ENCODE measurements at places on chromosomes 12 and 14. TPM values are rescaled to one million over a fixed set of nuclear protein-coding genes. Genes with fewer than 3 reads are reported as not detected.

- no peak for DNase-seq
Observed at GRCh38 chr12:50087995-50088394, 2.9 kb downstream of the SMARCD1 start.

- DNase-seq = no peak
Observed at GRCh38 chr14:71208702-71209357, 301.6 kb downstream of the PCNX1 start.

DNA sequence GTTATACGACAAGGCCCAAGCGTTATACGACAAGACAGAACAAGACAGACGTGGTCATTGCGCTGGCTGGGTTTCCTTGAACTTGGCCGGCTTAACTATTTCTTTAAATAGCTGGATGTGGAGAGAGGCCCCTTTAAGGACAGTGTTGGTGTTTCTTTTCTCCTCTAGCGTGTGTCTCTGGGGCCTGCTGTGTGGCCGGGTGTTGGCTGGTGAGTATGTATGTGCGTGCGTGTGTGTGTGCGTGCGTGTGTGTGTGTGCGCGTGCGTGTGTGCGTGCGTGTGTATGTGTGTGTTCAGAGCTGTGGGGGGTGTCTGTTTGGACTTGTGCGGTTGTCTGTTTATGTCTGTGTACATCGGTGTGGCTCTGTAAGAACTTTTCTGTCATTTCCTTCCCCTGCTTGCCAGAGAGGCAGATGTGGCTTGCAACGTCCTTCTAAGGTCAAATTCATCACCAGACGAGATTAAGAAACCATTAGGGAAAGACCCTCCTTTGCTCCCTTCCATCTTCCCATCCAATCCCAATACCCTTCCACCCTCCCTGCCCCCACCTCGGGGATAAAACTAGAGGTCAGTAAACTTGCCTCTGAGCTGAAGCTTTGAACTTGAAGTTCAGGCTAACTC lies 78.6 kb upstream of the TBX3 start:
- no peak for DNase-seq

DNA sequence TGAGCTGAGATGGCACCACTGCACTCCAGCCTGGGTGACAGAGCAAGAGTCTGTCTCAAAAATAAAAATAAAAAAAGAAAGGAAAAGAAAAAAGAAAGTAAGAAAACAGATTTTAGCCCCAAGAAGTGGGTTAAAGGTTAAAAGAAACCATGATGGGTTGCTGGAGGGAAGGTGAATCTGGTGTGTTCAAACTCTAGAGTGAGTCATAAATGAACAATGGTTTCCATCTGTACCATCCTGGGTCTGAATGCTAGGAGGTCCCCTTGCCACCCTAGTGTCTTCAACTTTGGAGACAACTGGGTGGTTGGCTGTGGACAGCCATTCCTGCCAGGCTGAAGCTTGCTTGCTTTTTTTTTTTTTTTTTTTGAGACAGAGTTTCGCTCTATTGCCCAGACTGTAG lies 1.6 kb upstream of the RPS26 start:
- no peak for DNase-seq

- DNase-seq = no peak
Observed at GRCh38 chr12:53287741-53288216, 7.6 kb upstream of the PFDN5 start.

DNA sequence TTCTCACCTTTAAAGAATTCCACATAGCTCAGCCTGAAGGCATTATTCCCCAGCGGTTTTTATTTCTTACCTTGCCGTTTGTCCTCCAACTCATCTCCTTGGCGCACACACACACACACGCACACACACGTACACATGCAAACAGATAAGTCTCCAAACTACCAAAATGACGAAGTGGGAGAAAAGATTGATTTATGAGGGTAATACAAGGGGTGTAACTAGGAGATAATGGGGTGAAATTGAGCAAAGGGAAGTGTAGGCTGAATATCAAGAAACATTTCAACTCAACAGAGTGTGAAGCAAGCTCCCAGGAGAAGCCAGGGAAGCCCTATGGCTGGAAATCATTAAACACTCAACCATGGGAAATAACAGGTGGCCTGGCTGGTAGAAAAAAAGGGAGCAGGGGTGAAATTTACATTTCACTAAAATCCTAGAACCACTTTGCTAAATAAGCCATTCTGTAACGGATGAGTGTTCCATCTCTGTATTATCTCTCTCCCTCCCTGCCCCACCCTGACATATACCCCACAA lies 41.0 kb downstream of the GRIN2B start:
- DNase-seq = no peak

- no peak for DNase-seq
Observed at GRCh38 chr12:44626883-44627282, 249.2 kb downstream of the NELL2 start.

GRCh38 chr12:80634903-80635302 lies 72.5 kb upstream of the MYF6 start:
- DNase-seq = no peak

GRCh38 chr12:80494836-80495235 lies 50.8 kb downstream of the PTPRQ start:
- no peak for DNase-seq

- no peak for DNase-seq
Observed at GRCh38 chr12:122081083-122081696, 2.6 kb downstream of the MLXIP start.

GRCh38 chr14:34964977-34965764 lies 17.6 kb upstream of the SRP54 start:
- DNase-seq = no peak

DNA sequence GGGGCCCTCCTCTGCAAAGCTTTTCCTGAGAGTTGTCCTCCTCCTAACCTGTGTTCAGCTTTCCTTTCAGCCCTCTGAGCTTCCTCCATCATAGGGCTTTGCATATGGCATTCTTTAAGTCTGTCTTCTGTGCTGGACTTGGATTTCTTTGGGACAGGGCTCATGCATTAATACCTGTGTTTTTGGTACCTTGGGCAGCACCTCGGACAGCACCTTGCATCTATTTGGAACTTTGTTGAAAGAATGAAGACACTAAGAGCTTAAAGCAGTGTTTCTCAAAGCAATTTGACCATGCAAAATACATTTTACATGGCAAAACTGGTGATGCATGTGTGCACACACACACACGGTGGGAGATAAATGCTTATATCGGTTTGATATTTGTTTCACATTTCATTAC lies 115.0 kb upstream of the SRRM4 start:
- no peak for DNase-seq

DNA sequence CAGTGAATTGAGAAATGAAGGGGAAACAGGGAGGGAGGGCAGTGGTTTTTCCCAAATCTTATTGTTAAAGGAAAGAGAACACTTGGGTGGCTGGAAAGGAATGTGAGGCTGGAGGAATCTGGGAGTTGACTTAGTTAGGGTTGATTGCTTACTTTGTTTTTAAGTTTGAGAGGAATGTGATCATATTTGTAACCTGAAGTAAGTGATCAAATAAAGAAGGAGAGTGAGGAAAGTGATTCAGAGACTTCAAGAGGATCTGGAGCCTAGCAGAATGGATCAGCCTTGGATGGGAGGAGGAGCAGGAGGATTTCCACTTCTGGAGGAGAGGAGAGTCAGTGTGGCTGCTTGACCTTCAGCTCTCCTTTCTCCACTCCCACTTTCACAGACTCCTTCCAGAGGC lies 6.0 kb upstream of the LRP6 start:
- no peak for DNase-seq

- DNase-seq = no peak
Observed at GRCh38 chr14:51444353-51445000, 204.4 kb downstream of the TMX1 start.

GRCh38 chr14:67831113-67831512 lies 11.5 kb downstream of the RAD51B start:
- DNase-seq = no peak

GRCh38 chr12:132603240-132604150 lies 6.9 kb downstream of the LRCOL1 start:
- DNase-seq = peak; percentile 86

DNA sequence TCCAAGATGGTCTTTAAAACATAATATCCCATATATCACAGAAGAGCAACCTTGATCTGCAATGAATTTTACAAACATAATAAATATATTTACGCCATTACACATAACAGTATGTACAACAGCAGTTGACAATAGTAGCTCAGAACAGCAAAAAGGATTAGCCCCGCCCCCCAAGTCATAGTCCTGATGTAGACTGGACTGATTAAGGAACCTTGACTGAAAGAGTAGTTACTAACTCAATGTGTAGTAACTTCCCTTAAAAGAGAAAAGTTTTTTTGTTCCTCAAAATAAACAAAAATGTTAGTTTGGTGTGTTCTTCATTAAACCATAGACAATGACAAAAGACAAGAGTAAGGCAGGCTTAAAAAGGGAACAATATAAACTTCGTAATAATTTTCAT lies 44.5 kb downstream of the GTF2A1 start:
- DNase-seq = no peak

Gene LAG3
- total RNA-seq = 1.0 TPM

Gene ACVRL1
- total RNA-seq = 0.36 TPM

Gene PKP2
- total RNA-seq = 5.3 TPM

Gene HOXC11
- not detected for total RNA-seq

Gene PMEL
- 0.45 TPM for total RNA-seq

Gene SLC6A15
- not detected for total RNA-seq

Gene KRT2
- not detected for total RNA-seq

Gene SBNO1
- total RNA-seq = 37.3 TPM

Gene CCDC196
- not detected for total RNA-seq

Gene FOXN4
- not detected for total RNA-seq

Gene SYCP3
- total RNA-seq = not detected

Gene SLC39A5
- total RNA-seq = 0.68 TPM

Gene C3AR1
- total RNA-seq = 0.27 TPM

Gene CD163L1
- 3.8 TPM for total RNA-seq

Gene KCNC2
- total RNA-seq = not detected

Gene CCDC177
- total RNA-seq = not detected

Gene RNASE7
- total RNA-seq = not detected

Data from chondrocyte (in vitro differentiated cells).